Stimulated activated CD4-positive, alpha-beta T cell treated with anti-CD3 and anti-CD28 coated beads, Interleukin-2, amount 100 ng/mL, for 24 hours (primary cell): ENCODE measurements at places on chromosomes 13 and 19.

- DNase-seq, result no peak
These were observed 327.0 kb downstream of the KLF5 start for GRCh38 chr13:73385848-73386247.

GRCh38 chr13:75700552-75700951 lies 64.4 kb downstream of the LMO7 start:
- no peak for DNase-seq

GRCh38 chr19:49182848-49183375 lies 25.3 kb downstream of the TRPM4 start:
- no peak for DNase-seq

DNA sequence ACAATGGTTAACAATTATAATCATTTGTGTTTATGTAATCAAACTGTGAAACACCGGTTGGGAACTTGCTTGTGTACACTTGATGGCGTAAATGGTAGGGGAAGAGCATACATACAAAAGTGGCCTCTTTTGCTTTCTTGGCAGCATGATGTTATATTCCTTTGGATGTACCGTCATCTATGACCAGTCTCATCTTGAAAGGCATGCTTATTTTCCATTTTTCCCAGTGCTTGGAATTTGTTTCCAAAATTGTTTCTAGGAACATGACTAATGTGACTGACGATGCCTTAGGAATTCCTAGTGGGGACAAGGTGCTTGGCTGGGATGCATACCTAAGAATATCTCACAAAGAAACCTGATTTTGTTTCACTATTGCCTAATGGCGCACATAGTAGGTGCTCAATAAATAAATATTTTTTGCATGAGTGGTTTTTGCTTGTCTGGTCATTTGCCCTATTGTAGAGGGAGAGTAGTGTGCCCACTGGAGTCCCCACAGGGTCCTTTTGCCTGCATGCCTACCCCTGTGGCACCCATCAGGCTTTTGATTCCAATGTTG lies 45.5 kb downstream of the SAE1 start:
- no peak for DNase-seq
